COLO829 (cell line): ENCODE measurements at places on chromosomes 7 and 10.

- no peak for DNase-seq
Measured at GRCh38 chr7:17787257-17787656, 153.0 kb downstream of the SNX13 start.

- DNase-seq = no peak
Measured at GRCh38 chr7:81802251-81802650, 32.4 kb upstream of the HGF start.

GRCh38 chr7:134014935-134015334 is 112.2 kb upstream of the LRGUK start:
- no peak for DNase-seq

DNA sequence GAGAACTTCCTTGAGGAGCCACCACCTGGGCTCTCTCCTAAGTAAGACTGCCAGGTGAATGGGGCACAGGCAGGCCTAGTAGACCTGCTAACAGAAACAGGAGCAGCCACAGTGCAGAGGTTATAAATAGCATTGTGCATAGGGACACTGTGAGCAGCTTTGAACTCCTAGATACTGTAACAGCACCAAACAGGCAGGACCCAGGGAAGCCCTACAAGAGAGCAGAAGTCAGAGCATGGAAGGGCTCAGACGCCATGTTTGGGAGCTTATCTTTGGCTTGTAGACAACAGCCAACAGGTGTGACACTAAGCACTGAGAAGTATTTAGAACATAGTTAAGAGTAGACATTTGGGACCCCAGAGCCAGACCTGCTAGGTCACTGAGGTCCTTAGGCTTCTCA is 14.5 kb downstream of the XRCC2 start:
- DNase-seq = no peak

- DNase-seq = peak; percentile 10
Measured at GRCh38 chr10:64067009-64067606, 545.9 kb downstream of the REEP3 start.

- no peak for DNase-seq
Measured at GRCh38 chr7:46695051-46695708, 774.1 kb upstream of the IGFBP3 start.

GRCh38 chr7:46352004-46352954 is 431.2 kb upstream of the IGFBP3 start:
- peak; percentile 81 for DNase-seq

- DNase-seq = no peak
Measured at GRCh38 chr10:49761201-49761788, 828 bp downstream of the OGDHL start.

DNA sequence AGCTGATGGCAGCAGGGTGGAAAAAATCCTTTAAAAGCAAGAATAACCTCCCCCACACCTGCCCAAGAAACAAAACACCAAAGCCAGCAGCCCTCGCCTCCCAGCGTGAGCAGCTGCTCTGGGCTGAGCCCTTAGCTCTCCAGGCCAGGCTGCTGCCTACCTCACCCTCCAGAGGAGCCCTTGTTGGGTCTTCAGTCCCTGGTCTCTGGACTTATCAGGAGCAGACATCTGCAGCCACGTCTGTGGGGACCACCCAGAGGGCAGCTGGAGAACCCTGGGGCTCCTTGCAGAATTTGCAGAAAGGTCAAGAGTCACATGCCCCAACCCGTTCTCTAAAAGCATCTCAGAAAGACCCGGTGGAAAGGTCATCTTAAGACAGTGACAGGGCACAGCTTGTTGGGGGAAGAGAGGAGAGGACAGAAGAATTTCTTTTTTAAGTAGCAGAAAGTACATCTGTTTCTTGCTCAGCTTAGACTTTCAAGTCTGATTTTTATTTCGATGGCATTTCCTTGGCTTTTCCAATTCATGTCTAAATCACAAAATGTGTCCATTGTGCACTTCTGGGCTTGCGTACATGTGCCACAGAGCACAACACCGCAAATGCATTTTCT is 425.7 kb upstream of the NFE2L3 start:
- no peak for DNase-seq

- no peak for DNase-seq
Measured at GRCh38 chr7:149456506-149457421, 4.1 kb downstream of the ZNF777 start.

- DNase-seq = peak; percentile 68
Measured at GRCh38 chr7:1432411-1433082, 26.7 kb downstream of the MICALL2 start.

DNA sequence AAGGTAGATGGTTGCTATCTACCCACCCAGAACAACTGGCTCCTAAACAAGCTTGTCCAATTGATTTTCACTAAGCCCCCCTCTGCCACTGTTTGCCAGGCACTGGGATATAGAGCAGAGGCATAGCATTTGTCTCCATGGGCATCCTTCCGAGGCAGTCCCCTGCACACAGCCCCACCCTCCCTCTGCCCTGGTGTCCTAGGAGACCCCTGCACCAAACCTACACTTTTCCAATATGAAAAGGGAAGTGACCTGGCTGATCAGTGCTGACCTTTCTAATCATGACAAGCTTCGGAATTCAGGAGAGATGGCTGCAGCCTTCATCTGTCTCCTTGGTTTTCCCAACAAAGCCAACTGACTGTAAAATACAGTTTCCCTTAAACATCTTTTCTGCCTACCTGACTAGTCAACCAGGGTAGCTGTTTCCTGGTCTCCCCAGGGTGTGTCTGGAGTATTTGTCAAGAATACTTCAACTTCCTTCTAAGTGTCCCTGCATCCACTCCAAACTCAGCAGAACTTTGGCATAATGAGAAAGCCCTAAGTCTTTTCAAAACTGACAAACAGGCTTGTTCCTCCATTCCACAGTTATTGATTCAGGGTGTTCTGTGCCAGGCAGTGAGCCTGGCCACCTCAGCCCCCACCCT is 7.6 kb upstream of the SLC18A3 start:
- no peak for DNase-seq

GRCh38 chr7:133252506-133252857 is 396 bp upstream of the EXOC4 start:
- DNase-seq = no peak

DNA sequence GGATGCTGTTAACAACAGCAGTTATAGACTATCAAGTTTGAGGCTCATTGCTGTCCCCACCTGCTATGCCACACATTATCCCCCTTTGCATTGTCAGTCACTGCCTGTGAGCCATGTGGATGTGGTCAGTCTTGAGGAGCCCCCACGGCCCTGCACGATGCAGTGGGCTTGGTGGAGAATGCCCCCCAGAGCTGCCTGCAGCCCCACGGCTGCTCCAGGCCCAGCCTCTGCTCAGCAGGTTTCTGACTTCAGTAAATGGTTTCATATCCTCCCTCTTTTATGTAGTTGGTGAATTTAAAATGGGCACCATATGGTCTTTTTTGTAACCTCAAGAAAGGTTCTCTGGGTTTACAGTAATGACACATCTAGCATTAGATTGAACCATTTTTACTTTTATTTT is 164.1 kb downstream of the EBF3 start:
- no peak for DNase-seq

DNA sequence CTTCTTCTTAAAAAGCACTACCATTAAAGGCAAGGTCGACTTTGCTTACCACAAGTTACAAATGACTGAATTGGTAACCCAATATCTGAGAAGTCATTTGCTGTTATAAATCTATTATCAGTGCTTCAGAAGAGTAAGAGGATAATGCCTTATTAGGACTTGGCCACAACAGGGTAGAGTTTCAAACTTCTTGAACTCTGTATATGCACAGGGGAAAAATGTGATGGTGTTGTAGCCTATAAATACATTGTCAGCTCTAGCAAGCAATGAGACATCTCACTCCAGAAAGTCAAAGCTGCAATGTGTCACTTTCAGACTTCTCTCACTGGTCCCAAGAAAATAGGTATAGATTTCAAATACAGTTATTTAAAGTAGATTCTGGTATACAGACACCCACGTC is 9.3 kb downstream of the TFEC start:
- no peak for DNase-seq

DNA sequence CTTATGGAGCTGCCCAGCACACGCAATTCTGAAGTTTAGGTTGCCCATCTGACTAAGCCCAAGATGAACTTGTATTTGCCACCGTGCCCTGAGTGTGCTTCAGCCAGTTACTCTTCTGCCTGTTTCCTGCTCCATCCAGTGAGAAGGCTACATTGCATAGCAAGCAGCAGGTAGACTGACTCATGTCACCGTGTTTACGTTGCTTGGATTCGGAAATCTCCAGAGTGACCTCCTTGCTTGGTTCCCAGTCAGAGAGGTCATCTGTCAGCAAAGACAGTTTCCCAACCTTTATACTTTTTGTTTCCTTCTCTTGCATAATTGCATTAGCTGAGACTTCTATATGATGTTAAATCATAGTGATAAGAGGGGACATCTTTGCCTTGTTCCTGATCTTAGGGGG is 30.9 kb downstream of the NACAD start:
- DNase-seq = no peak

DNA sequence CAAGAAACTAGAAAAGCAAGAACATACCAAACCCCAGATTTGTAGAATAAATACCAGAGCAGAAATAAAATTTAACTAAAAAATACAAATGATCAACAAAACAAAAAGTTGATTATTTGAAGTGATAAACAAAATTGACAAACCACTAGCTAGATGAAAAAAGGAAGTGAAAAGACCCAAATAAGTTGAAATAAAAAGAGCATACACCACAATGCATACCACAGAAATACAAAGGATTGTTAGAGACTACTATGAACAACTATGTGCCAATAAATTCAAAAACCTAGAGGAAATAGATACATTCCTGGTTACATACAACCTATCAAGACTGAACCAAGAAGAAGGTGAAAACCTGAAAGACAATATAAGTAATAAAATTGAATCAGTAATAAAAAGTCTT is 333.4 kb downstream of the SH2D4B start:
- DNase-seq = no peak

DNA sequence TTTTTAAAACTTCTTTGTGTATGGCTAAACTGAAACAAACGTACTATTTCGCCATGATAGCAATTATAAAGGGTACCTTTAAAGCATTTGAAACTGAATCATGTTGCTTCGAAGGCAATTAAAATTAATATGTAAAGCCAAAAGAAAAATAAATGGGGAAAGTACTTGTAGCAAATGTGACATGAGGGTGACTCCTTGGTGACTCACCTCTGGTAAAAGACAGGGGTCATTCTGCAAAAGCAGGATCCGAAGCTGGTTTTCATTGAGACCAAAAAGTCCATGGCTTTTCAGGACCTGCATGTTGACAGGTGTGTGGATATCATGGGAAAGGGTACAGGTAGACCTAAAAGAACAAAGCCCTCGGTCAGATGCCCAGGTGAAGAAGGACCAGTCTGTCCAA is 1.5 kb downstream of the ZC3HAV1L start:
- no peak for DNase-seq

DNA sequence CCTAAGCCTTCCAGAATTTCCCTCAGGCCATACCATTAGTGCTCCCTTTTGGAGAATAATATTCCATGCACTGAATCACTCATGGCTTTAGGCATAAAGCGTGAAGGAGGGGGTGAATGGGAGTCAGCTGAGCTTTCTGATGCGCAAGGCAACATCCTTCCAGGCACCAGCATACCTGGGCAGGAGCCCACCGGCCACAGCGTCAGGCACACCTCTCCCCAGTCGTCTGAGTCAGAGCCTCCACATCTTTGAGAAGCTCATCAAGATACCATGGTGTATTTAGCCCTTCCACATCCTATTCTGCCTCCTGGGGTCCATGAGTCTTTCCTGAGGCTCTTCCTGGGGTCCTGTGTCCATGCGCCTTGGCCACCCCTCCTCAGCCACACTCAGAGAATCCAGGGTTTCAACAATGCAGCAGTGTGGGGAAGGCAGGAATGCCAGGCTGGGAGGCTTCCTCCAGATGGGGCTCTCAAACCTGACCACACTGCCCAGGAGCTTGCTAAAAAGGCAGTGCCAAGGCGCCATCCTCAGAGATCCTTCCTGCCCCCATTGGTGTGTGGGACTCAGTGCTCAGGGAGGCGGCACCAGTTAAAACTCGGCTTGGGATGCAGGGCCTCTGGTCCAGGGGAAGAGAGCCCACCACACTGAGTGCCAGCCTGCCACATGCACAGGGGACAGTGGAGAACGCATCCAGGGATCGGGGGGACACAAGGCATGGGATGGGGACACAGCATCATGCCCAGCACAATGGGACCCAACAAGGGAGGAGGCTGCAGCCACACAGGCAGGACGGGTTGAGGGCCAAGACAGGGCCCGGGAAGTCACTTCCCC is 31.6 kb downstream of the RASGEF1A start:
- DNase-seq = no peak

GRCh38 chr7:5690931-5691473 is 90.5 kb downstream of the RNF216 start:
- no peak for DNase-seq

DNA sequence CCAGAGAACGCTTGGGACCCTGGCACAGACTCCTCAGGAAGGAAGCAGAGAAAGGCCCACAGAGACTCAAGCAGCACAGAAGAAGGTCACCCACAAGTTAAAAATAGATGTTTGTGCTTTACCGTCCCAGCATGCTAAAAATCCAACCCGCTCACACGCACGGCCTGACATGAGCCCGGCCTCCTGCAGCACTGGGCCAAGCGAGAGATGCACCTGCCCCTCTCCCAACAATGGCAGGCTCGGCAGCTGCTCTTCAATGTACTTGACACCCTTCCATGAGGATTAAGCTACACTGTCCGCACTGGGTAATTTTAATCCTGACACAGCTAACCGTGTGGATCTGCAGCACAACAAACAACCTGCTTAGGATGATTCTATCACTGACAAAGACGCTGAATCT is 9.3 kb downstream of the DIP2C start:
- DNase-seq = no peak

DNA sequence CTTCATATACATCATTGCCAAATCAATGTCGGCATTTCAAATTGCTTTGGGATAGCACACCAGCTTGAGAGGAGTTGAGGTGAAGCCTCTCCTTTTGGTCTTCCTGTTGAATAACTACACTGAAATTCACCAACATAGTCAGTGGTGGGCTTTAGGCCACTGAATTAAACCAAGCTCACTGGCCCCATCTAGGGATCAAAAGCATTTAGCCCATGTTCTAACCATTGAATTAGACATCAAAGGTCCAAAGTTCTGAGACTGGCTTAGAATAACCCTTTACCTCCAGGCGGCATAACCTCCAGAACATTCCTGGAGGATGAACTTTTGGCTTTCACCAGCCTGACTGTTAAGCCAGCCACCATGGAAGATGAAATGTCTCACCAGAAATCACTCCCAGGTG is 54.6 kb downstream of the BPGM start:
- DNase-seq = no peak

GRCh38 chr10:96902117-96902516 is 70.0 kb downstream of the LCOR start:
- no peak for DNase-seq

GRCh38 chr10:1114719-1115606 is 58.8 kb downstream of the WDR37 start:
- no peak for DNase-seq

DNA sequence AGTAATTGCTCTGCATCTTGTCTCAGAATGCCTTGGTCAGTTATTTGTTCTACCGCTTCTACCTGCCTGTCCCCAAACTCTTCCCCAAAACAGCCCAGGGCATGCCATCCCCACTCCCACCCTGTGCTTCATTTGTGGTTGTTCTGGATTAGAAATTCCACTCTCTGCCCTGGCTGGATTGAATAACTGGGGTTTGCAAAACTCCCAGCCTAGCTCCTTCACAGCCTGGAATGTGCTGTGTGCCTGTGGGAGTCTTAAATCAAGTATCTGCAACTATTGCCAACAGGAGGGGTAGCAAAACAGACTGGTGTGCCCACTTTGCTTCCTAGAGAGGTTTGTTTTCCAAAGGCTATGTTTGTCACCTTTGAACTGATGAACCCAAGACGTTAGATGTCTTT is 24.2 kb downstream of the TSPAN15 start:
- no peak for DNase-seq
